Fibroblast of mammary gland (primary cell): ENCODE measurements at places on chromosomes 2 and 18.

- peak; percentile 95 for DNase-seq
Measured at GRCh38 chr2:20356042-20356441, 5.4 kb upstream of the PUM2 start.

GRCh38 chr2:150445398-150445797, 42.1 kb downstream of the RND3 start:
- no peak for DNase-seq

DNA sequence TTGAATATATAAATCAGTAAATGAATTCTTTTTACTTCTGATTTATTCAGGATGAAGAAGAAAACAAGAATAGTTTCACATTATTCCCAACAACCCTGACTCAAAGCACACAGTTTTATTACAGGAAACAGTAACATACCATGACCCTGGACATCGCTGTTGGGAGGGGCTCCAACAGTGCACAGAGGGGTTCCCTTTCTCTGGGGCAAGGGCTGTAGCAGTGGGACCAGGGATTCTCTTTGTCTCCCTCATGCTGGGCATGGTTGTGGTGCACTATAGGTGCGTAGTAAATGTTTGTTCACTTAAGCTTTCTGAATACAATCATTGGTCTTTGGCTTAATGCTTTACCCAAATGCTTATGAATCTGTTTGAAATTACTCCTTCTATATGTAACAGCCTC, 189.4 kb downstream of the BCL2 start:
- no peak for DNase-seq

- no peak for DNase-seq
Measured at GRCh38 chr2:83522891-83523493, 936.1 kb downstream of the SUCLG1 start.

DNA sequence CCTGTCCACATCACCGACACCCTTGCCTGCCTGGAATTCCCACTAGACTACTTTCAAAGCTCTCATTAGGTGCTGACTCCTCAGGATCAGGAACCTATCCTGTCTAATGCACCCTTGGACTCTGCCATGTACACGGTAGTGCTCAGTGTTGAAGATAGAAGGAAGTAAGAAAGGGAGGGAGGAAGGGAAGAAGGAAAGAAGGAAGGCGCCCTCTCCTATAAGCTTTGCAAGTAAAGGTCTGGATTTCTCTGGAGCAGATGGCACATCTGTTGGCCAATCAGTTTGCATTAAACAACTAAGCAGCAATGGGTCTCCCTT, 45.3 kb downstream of the SCTR start:
- DNase-seq = no peak

DNA sequence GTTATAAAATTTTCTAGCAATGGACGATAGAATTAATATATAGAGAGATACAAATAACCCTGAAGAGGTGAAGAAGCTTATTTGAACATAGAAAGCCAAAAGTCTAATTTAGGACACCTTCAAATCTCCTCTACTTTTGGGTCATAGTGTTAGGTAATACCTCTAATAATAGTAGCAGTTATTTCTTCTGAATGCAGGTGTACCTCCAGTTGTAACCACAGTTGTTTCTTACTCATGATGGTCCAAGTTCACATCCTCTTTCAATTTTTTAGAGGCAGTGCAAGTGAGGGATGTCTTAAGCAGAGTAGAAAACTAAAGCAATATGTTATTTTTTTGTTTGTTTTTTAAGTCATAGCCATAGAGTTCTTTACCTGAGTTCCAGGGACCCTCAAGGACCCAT, 429.5 kb downstream of the CCDC85A start:
- DNase-seq = no peak

- DNase-seq = peak; percentile 98
Measured at GRCh38 chr2:234823877-234824376, 127.9 kb upstream of the SH3BP4 start.

DNA sequence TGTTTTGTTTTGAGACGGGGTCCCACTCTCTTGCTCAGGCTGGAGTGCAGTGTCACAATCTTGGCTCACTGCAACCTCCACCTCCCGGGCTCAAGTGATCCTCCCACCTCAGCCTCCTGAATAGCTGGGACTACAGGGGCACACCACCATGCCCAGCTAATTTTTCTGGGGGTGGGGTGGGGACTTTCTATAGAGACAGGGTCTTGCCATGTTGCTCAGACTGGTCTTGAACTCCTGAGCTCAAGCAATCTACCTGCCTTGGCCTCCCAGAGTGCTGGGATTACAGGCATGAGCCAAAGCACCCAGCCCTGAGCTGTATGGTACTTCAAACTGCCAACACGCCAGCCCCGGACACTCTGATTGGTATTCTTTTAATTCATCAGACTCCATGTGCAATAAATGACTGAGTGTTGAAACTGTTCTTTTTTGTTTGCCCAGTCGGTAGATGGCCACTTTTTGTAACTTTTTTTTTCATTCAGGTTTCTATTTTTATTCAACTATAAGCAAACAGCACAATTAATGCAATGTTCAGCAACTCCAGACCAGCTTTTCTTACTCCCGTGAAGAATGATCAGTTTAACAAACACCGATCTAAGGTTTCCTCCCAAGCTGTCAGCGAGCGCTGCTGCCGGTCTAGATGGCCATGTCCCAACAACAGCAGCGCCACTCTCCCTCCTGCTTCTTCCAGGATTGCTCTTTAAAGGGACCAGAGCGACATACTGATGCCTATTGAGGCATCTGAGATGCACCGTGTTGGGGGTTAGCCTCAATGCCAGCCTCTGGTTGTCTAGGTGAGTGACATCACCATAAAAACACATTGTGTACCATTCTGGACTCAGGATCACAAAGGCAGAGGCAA, 12.5 kb upstream of the TGOLN2 start:
- no peak for DNase-seq

DNA sequence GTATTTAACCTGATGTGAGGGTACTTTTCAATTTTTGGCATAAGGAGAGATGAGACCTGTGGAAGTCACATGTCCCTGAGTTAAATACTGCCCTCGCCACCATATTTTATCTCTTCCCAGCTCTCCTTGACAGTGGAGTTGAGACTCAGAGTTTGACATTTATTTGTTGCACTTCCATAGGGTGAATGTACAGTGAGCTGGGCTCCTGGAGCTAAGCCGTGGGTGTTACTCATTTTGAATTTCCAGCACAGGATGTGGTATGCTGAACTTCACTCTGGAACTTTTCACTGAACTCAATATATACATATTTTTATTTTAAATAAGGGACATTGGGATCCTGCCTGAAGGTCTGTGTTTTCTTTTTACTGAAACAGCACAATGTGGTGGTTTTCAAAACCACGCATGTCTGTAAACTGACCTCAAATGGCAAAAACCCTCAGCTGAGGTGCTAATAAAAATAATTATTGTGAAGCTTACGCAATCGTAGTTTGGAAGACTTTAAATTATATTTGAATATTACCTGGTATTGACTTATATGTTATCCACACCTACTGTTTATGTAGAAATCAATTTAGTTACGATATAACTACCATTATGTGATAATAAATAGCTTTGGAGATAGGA, 12.1 kb downstream of the RNF144A start:
- peak; percentile 57 for DNase-seq

- DNase-seq = peak; percentile 37
Measured at GRCh38 chr2:161980976-161981375, 93.0 kb downstream of the DPP4 start.

DNA sequence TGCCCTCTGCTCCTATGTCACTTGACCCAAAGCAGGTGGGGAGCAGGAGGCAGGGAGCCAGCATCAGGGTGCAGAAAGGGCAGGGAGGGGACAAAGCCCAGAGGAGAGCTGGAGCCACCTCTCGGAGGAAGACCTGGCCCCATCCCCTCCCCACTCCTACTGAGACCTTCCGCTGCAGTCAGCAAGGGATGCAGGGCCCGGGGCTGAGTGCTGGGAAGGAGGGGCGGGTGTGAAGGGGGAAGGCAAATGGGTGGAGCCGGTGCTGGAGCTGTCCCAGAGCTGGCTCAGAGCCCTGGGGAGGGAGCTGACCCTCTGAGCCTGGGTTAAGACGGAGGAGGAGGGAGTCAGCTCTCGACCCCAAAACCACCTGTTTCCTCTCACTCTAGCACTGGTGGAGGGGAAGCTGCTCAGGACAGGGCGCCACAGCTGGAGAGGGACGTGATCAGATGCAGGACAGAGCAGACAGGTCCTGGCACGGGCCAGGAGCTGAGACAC, 33.8 kb downstream of the HS1BP3 start:
- peak; percentile 62 for DNase-seq

GRCh38 chr2:104841744-104842143, 12.2 kb upstream of the POU3F3 start:
- DNase-seq = no peak

- no peak for DNase-seq
Measured at GRCh38 chr2:140639628-140640027, 1491.2 kb downstream of the LRP1B start.

DNA sequence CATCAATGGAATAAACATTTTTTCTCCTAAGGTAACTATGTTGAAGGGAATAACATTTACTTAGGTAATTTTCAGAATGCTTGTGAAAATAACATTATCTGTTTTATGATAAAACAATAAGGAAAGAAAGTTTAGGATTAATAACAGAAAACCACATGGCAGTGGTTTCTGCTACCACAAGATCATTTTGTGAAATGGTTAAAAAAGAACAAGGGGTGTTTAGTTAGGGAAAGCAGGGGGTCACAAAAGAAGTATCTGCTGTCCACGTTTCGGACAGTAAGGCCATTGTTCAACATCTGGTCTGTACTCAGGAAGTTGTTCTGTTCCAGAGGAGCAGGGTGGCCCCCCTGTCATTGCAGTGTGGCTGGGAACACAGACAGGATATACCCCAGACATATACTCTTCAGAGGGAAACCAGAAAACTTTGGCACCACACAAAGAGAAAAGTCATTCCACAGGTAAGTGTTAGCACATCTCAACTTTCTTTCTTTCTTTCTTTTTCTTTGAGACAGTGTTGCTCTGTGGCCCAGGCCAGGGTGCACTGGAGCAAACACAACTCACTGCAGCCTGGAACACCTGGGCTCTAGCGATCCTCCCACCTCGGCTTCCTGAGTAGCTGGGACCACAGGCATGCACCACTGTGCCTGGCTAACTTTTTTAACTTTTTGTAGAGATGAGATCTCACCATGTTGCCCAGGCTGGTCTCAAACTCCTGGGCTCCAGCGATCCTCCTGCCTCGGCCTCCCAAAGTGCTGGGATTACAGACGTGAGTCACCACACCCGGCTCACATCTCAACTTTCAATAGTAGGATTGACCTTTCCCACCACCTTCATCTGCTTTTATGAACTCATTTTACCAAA, 14.8 kb upstream of the ARL5A start:
- no peak for DNase-seq

DNA sequence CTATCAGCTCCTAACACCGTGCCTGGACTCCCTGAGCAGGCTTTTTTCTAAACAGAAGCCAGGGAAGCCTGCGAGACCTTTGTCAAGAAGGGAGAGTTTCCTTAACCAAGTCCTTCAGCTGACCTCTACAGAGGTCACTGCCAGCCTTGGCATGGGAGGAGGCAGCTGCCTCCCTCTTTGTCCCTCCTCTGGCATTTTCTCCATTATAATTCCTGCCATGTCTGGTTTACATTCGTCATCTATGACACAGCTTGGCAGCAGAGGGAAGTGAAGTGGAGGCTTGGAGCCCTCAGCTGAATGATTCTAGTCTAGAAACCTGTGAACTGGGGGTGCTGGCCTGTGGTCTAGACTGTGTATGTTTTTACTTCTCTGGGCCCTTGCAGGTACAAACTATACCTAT, 22.5 kb downstream of the LIPG start:
- DNase-seq = peak; percentile 23

GRCh38 chr18:77304268-77304667, 54.6 kb downstream of the GALR1 start:
- DNase-seq = no peak

GRCh38 chr2:170017860-170018532, 160.0 kb upstream of the MYO3B start:
- no peak for DNase-seq

- no peak for DNase-seq
Measured at GRCh38 chr2:10790228-10790973, 22.2 kb downstream of the PDIA6 start.

DNA sequence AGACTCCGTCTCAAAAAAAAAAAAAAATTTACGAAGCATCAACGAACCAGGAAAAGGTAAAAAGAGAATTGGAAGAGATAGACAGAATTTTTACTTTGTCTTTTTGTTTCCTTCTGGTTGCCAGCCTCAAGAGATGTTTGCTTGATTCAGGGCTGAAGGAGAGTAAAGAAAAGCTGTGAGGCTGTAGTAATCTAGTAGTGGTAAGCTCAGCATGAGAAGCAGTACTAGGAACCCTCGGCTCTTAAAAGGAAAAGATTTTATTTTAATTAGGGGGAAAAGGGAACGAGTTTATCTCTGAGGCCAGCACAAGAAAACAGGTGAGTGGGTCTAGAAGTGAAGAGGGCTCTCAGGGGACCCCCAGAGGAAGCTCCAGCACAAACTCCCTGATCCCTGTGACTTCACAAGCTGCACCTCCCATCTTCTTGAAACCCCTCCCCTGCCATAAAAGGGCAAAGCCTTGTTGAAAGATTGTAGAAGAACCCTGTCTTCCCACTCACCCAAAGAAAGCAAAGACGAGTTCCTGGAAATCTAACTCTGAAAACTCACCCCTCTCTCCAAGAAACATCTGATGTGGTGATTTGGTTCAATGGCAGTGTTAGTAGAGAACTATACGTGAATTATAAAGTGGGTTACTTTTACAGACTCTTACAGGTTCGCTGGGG, 8.6 kb downstream of the RBMS1 start:
- no peak for DNase-seq

DNA sequence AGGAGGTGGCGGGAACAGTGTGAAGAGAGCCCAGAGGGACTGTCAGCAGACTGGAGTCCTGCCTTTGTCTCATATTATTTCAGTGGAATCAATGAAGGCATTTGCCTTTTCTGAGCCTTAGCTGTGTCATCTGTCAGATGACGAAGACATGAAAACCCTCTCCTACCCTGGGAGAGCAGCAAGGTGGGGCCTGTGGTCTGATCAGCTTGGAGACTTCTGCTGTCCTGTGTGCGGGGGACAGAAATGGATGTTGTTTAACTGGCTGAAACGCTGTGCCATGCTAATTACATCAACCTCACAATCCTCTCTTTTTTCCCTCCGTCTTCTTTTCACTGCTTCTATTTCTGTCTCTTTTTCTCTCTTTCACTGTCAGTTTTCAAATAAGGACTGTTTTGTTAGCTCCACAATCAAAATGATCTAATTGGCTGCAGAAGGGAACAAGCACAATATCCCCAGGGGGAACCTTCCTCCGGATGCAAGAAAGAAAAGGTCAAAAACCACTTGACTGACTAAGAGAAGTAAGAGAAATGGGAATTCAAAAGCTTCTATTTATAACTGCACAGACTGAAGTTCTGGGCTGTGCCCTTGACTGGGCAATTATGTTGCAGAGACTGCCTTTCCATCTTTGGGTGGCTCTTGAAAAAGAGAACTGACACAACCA, 340.1 kb downstream of the CLIP4 start:
- peak; percentile 32 for DNase-seq
